Bronchial epithelial cell (primary cell): ENCODE measurements at places on chromosomes 1 and 21.
A peak's percentile ranks its signal among the peaks of the same experiment; 100 is the strongest.

DNA sequence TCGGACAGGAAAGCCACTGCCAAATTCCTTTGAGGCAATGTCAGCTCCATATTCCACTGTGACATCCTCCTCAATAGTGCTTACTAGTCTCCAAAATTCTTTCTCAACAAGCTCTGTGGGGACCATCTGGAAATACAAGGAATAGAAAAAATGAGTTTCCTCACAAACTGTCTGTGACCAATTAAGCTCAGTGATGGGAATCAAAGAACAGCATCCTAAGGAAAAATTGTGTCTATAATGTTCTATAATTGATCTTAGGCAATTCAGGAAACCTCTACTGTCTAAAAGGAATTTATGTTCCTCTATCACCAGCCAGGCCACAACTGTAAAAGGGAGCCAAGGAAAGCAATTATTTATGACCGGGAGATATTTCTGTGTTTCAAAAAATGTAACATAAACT lies 46.1 kb upstream of the SYT2 start:
- DNase-seq = no peak

- no peak for DNase-seq
These were observed 4.3 kb downstream of the TP73 start for GRCh38 chr1:3656450-3657095.

- DNase-seq = no peak
These were observed 39.3 kb upstream of the LGALS8 start for GRCh38 chr1:236484310-236484971.

GRCh38 chr1:85605484-85606413 lies 25.2 kb downstream of the CCN1 start:
- DNase-seq = no peak

- no peak for DNase-seq
These were observed 12.5 kb downstream of the L1TD1 start for GRCh38 chr1:62207187-62207586.

- no peak for DNase-seq
These were observed 10.1 kb downstream of the MFSD2A start for GRCh38 chr1:39965044-39965443.

DNA sequence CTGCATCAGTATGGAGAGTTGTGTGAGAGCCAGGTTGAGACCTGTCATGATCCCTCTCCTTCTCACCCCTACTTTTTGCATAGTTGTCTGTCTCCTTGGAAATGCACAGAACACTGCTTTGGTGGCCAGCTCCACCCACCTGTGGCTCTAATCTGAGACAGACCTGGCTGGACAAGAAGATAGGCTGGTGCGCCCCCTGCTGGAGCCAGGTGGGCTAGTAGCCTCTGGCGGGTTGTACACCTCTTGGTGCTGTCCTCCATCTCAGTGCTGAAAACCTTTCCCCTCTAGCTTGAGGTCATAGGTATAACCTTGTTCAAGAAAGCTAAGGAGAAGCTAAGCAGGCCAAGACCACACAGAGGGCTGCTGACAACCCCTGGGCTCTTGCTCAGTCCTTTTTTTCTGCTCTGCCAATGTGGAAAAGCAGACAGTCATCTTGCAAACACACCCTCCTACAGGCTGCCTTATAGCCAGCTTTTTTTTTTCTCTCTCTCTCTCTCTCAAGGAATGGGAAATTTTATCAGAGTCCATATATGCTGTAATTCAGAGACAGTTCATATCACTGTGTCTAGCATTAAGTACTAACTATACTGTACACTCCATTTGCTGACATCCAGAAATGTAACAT lies 58.8 kb upstream of the SPATA6 start:
- peak; percentile 58 for DNase-seq

- DNase-seq = peak; percentile 49
These were observed 19.7 kb downstream of the BCAR3 start for GRCh38 chr1:93661829-93662474.

DNA sequence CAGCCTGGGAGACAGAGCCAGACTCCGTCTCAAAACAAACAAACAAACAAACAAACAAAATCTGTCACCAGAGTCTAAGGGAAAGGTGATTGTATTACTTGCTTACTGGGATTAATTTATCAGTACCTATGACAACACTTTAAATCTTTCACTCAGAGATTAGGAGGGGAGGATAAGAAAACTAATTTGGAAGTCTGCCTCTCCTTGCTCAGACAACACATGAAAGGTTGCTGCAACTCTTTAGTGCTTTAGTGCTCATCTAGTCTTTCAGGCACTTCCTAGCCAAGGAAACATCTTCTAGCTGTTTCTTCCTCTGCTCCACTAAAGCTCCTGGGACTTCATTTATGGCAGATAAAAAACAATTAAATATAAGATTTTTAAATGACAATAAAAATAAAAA lies 7.3 kb upstream of the FMN2 start:
- no peak for DNase-seq

DNA sequence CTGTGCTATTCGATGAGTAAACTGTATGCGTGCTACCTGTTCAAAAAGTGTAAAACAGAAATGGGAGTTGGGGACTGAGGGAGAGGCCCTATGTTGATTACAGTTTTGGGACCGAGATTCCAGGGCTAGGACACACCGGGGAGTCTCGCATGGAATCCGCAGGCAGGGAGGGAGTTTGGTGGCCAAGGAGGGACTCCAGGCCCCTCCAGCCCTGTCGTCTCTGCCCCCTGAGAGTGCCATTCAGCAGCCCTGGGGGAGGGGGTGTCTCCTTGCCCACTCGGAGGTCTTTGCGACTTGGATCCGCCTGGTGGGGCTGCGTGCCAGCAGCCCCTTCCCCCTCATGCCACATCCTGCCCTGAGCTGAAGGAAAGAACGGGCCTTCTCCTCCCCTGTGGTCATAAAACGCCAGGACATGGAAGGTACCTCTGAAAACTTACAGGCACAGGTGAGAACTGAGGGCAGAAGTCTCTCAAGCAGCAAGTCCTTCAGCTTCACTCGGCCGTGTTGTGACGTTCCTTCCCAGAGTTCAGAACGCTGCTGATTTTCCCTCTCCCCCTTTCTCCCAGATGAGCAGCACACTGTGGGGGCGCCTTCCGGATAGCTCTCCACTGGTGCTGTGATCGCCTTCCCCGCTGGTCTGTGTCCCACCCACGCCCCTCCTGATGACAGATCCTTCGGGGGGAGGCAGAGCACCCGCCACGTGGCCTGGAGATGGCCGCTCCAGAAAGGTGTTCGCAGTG lies 141.4 kb downstream of the PEX14 start:
- DNase-seq = no peak

GRCh38 chr1:230306169-230306568 lies 120.0 kb downstream of the PGBD5 start:
- DNase-seq = no peak

DNA sequence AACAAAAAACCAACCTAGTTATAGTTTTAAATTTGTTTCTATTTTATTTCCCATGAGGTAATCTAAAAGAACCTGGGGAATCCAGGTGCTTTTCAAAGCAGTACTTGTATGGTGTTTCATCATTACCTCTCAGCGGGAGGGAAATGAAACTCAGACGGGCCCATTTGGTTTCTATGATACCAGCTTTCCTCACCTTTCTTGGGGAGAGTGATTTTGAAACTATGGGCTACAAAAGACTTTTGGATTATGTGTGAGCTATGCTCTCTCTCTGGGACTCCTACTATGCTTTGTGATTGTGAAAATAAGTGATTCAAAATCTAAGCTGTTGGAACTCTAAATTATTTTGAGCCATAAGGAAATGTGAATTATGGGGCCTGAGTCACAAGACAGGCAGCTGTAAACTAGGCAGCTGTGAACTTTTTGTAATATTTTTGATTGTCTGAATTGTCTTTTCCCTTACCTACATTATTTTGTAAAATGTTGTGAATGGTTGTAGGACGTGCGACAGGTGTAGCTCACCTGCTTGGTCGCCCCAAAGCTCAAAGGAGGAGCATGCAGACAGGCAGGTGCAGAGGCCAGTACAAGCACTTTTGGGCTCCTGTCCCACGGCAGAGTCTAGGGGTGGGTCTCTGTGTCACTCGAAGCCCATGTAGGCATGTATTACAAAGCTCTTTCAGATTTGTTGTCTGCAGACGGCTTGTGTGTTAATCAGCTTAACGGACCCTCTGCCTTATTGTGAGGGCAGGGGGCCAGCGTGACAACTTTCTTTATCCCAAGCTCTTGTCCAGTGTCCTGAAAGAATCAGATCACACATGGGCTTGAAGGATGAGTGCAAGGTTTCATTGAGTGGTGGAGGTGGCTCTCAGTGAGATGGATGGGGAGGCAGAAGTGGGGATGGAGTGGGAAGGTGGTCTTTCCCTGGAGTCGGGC lies 64.8 kb upstream of the BACH1 start:
- peak; percentile 31 for DNase-seq

DNA sequence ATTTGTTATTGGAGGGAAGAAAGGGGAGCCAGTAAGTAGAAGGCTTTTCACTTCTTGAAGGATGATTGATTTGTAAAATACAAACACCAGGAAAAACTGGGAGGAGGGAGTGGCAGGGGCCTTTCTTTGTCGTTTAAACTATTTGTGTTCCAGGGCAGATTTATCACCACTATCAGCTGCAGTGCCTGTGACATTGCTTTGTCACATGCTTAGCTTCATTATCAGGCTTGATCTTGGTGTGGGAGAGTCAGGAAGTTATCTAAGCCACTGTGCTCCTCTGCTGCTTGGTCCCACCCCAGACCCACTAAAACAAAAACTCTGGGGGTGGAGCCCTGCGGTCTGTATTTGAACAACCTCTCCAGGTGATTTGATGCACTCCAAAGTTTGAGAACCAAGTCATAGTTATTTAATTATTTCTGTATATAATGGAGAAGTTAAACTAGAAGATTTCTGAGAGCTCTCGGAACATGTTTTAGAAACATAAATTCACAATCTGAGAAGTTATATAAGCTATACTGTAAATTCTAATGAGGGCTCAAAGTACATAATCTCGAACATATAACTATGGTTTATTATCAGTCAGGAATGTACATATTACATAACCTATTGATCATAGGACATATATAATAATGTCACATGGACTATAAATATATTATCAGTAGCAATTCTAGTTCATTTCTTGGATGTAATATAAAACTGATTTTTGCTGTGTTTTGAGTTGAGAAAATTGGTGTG lies 87.9 kb downstream of the CDC14A start:
- DNase-seq = no peak

GRCh38 chr1:209302779-209303568 lies 280.5 kb upstream of the CAMK1G start:
- DNase-seq = peak; percentile 36

DNA sequence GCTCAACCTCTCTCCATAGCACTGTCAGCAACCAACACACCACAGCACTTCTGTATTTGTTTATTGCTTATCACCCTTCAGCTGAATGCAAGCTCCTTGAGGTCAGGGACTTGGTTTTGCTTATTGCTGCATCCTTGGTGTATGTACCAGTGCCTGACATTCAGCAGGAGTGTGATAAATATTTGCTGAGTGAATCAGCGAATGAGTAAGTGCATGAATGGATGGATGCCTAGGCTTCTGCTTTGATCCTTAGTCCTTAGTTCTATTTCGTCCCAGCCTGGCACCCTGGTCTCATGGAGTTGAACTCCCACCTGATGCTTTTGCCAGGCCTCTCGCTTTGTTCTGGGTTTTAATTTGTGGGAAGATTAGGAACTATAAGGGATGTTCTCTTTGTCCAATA lies 88.2 kb downstream of the ZSCAN20 start:
- DNase-seq = peak; percentile 28

DNA sequence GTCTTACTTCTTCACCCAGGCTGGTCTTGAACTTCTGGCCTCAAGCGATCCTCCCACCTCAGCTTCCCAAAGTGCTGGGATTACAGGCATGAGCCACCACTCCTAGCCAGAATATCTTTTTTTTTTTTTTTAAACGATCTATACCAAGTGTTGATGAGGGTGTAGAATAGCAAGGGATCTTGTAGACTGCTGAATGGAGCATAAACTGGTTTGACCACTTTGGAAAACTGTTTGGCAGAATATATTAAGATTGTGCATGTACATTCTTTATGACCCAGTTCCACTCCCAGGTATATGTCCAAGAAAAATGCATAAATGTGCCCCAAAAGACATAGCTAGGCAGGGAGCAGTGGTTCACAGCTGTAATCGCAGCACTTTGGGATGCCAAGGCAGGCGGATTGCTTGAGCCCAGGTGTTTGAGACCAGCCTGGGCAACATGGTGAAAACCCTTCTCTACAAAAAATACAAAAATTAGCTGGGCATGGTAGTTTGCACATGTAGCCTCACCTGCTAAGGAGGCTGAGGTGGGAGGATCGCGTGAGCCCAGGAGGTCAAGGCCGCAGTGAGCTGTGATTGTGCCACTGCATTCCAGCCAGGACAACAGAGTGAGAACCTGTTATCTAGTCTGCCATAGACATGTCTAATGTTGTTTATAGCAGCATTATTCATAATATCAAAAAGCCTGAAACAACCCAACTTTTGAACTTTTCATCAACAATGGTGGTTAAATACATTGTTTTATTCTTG lies 184.0 kb downstream of the VPS13D start:
- DNase-seq = no peak

DNA sequence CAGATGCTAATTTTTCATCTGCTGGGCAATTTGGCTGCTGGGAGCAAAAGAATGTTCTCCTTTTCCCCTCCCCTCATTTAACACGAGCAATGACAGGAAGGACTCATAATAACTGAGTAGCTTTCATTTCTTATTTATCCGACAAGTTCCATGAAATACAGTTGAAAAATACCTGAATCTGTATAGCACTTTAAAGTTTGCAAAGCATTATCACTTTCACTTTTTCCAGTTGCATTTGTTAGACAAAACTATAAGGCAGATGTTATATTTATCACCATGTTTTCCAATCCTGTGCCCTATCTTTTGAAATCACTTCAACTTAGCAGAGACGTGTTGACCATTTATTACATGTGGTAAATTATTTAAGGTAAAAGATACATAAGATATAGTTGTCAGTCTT lies 350.6 kb upstream of the SGIP1 start:
- DNase-seq = no peak
